RCC 7860 (cell line): ENCODE measurements at places on chromosomes 4 and X.
A peak's percentile ranks its signal among the peaks of the same experiment; 100 is the strongest.

GRCh38 chr4:31005037-31005436 lies 284.9 kb downstream of the PCDH7 start:
- DNase-seq = no peak

DNA sequence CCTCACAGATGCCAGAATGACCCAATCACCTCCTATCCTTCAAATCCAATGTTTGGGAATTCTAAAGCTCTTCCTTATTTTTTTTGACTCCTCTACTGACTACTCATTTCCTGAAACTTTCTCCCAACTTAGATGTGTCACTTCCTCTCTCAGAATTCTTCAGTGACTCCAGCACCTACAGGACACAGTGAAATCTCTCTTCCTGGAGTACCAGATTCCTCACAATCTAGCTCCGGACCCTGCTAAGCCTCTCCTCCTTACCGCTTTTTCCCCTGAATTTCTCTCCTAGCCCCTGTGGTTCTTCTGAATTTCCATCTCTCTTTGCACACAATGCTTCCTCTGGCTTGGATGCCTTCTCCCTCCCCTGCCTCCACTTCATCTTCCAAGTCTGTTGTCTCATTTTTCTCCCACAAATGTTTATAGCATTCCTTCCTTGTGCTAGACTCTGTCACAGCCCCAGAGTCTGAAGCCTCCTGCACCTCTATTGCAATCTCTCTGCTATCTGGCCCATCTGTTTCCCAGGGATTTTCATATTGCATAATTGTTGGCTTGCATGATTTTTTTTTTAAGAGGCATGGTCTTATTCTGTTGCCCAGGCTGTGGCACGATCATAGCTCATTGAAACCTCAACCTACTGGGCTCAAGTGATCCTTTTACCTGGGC lies 80.1 kb downstream of the ANAPC4 start:
- peak; percentile 30 for DNase-seq

GRCh38 chr4:140672416-140672815 lies 83.8 kb downstream of the TBC1D9 start:
- no peak for DNase-seq

DNA sequence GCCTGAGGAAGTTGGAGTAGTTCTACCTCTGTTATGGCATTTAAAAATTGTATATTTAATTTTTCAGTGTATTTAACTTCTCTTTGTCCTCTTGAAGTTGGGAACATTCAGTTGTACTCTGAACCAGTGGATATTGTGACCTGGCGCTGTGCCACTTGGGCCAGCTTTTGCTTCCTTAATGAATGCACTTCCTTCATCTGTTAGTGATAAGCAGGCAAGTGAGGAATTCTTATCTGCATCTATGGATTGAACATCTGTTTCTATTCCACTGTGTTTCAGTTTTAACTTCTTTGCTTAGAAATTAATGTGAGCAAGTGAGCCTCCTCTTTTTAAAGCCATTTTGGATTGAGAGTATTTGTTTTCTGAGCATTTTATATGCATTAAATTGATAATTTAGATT lies 128.3 kb downstream of the UCHL1 start:
- no peak for DNase-seq

DNA sequence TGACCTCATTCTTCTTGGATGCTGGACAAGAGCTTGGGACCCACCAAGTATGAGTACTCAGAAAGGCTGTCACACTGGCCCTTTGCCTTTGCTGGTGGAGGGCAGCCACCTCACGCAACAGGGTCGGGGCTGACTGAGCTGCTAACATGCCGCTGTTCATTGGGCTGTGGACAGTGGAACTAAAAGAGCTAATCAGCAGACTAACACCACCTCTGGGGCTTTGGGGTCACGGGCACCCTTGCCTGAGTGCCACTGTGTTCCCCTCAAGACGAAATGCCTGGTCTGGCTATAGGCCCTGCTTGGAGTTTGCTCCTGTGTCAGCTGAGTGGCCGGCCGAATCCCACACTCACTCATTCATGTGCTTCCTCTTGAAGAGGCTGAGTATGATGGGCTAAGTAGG lies 559.6 kb downstream of the SPRY1 start:
- DNase-seq = no peak
